Adipocyte (in vitro differentiated cells): ENCODE measurements at places on chromosomes 2 and 18.

DNA sequence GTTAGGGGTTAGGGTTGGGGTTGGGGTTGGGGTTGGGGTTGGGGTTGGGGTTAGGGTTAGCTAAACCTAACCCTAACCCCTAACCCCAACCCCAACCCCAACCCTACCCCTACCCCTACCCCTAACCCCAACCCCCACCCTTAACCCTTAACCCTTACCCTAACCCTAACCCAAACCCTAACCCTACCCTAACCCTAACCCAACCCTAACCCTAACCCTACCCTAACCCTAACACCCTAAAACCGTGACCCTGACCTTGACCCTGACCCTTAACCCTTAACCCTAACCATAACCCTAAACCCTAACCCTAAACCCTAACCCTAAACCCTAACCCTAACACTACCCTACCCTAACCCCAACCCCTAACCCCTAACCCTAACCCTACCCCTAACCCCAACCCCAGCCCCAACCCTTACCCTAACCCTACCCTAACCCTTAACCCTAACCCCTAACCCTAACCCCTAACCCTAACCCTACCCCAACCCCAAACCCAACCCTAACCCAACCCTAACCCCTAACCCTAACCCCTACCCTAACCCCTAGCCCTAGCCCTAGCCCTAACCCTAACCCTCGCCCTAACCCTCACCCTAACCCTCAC, 24.1 kb upstream of the RABL2A start:
- DNase-seq = no peak

- no peak for DNase-seq
These were observed 102.2 kb downstream of the PIEZO2 start for GRCh38 chr18:11047156-11047555.

- no peak for DNase-seq
These were observed 455.4 kb upstream of the CHAC2 start for GRCh38 chr2:53312181-53312580.

DNA sequence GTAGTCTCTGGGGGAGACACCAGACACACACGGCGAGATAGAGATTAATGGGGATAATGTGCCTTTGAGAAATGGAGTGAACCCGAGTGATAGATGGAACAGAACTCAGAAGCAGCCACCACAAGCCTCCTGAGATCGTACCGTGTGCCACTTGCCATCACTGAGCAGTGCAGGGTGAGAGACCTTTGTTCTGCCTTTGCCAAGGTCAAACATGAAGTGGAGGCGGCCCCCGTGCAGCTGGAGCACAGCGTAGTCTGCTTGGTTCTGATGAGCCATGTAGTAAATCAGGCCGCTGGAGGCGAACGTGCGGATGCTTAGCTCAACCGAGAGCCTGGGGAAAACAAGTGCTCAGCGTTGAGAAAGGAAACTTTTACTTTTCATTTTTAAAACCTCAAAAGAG, 167.0 kb downstream of the LAMA1 start:
- no peak for DNase-seq

GRCh38 chr2:217964275-217965161, 38.3 kb downstream of the TNS1 start:
- DNase-seq = no peak

DNA sequence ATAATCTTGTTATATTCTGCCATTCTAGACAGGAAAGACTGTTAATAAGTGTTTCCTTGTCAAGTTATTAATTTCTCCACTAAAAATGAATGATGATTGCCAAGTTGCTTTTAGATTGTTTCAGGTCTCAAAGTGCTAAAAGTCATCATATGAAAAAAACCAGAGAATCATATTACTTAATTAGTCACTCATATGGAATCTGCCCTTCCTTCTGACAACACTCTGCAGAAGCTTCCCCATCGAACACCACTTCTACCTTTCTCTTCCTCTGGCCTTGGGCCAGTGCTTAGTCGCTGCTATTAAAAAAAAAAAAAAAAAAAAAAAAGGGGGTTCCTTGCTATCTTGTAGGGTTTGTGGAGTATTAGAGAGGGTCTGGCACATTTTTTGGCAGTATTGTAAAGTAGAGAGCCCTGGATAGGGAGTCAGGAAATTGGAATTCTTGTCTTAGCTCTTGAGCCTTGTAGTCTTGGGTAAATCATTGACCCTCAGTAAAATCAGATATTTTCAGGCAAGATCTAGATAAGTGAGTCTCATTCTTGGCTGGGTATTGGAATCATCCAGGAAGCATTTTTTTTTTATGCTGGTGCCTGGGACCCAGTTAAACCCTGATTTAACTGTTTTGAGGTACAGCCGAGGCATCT, 141.7 kb upstream of the CCDC68 start:
- peak; percentile 58 for DNase-seq

DNA sequence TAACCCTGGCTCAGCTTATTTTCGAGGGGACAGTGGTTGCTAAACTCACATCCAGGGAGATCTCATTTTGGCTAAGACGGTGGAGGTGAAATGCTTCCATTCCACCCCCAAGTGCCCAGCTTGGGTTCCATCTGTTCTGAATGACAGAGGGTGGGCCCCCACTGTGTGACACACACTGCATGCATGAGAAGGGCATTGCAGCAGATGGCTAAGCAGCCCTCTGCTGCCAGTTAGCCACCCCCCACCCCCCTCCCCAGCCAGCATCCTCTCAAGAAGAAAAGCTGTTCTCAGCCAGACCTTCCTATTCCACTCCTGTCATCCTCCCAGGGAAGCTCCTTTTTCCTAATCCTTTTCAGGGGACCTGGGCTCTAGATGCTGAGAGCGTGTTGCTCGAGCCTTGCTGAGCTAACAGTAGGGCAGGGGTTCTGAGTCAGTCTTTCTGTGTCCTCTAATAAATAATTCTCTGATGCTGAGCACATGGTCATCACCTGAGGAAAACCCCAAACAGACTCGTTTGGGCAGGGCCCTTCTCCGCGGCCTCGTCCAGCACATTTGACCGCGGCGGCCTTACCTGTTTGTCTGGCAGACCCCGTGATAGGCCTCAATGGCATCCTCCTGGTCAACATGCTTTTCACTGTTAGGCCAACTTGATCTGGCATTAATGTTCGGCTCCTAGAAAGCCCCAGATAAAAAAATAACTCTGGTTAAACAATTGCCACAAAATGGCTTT, 49.5 kb upstream of the ACAA2 start:
- no peak for DNase-seq

DNA sequence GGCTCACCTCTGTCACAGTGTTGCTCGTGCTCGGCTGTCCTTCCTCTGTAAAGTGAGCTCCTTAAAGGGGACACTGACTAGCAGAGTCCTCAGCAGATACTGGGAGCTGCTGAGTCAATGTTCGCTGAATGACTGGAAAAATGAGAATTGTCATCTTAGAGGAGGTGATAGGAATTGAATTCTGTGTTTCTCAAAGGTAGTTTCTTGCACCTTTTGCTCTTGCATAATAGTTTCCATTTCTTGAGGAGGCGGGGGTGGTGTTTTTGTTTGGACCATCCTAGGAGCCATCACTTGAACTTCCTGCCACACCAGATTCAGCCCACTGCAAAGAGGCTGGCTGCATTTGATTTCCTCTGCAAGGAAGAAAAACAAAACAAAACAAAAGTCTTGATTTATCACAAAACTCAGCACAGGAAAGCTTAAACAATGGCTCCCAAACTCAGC, 11.4 kb upstream of the RFX8 start:
- DNase-seq = no peak

DNA sequence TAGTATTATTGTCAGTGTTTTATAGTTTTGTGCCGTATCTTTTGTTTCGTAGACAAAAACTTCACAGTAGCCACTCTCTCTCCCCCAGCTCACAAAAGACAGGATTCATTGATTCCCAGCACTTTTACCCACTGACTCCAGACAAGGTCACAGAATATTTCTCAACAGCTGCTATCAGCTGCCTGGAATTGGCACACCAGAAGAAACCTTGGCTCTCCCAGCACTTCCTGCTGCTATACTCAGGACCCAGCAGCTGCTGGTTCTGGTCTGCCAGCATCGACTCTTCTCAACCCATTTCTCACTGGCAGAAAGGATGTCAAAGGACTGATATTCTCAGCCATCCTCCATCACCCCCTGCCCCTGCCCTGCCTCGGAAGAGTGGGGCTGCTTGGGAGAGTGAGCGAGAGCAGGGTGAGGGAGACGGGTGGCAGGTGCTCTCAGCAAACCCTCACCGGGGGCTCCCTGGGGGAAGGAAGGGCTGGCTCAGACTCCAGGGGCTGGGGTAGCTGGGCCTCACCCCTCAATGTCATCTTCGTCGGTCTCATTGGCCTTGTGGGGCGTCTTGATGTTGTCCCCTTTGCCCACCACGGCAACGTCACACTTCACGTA, 6.1 kb upstream of the OTOF start:
- DNase-seq = peak; percentile 25

DNA sequence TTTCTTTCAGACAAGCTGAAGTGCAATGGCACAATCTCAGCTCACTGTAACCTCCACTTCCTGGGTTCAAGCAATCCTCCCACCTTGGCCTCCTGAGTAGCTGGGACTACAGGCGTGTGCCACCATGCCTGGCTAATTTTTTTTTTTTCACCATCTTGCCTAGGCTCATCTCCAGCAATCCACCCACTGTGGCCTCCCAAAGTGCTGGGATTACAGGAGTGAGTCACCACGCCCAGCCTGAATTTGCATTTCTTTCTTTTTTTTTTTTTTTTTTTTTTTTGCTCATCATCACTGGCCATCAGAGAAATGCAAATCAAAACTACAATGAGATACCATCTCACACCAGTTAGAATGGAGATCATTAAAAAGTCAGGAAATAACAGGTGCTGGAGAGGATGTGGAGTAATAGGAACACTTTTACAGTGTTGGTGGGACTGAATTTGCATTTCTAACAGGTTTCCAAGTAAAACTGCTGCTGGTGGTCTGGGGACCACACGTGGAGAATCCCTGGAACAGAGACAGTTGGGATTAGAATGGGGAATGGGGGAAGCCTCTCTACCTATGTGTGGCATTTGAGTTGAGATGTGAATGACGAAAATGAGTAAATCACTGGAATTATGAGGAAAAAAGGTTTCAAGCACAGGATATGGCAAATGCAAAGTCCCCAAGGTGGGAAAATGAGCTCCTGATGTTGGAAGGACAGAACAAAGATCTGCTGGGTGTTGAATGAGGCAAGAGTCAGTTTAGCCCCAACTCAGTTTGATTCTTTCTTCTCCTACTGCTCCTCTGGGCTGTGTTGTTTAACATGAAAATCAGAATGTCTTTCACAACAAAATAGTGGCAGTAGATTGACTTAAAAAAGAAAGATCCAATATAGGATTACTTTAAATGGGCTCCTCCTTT, 88.8 kb upstream of the MAP4K4 start:
- no peak for DNase-seq

GRCh38 chr2:151638191-151638933, 95.9 kb downstream of the NEB start:
- DNase-seq = peak; percentile 1

DNA sequence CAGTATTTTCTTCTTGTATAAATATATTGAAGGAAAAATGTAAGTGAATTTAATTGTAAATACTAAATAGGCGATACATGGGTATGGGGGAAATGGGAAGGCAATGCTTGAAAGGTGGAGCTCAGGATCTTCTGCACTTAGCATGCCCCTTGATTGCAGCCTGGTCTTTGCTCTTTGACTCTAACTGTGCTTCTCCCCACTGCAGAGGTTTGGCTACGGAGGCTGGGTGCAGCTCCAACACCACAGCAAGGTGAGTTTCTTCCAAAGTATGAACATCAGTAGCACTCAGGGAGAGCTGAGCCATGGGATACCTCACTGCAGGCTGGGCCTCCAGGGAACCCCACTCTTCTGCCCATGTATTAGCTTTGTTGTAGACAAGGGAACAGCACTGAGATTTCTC, 6.6 kb downstream of the ACMSD start:
- no peak for DNase-seq

DNA sequence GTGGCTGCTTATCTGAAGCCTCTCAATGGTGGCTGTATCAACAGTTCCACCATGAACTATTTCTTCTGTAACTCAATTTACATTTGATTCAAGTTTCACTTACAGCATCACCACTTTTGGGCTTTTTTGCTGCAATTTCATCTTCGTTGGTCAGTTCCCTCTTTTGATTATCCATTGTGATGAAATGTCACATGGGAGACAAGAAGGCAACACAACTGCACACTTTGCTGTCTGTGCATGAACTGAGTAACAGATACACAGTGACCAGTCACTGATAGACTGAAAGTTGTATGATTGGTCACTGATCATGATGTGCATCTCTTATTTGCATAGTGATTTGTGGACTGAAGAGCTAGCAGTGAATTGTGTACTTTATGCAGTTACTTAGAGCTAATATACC, 130.7 kb upstream of the RNF152 start:
- DNase-seq = no peak

GRCh38 chr2:47518497-47519146, 115.7 kb downstream of the MSH2 start:
- no peak for DNase-seq

DNA sequence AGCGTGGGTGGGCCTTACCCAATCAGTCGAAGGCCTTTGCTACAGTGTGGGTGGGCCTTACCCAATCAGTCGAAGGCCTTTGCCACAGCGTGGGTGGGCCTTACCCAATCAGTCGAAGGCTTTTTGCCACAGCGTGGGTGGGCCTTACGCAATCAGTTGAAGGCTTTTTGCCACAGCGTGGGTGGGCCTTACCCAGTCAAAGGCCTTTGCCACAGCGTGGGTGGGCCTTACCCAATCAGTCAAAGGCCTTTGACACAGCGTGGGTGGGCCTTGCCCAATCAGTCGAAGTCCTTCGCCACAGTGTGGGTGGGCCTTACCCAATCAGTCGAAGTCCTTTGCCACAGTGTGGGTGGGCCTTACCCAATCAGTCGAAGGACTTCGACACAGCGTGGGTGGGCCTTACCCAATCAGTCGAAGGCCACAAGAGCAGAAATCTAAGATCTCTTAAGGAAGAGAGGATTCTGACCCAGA, 16.3 kb upstream of the GAL3ST2 start:
- no peak for DNase-seq

DNA sequence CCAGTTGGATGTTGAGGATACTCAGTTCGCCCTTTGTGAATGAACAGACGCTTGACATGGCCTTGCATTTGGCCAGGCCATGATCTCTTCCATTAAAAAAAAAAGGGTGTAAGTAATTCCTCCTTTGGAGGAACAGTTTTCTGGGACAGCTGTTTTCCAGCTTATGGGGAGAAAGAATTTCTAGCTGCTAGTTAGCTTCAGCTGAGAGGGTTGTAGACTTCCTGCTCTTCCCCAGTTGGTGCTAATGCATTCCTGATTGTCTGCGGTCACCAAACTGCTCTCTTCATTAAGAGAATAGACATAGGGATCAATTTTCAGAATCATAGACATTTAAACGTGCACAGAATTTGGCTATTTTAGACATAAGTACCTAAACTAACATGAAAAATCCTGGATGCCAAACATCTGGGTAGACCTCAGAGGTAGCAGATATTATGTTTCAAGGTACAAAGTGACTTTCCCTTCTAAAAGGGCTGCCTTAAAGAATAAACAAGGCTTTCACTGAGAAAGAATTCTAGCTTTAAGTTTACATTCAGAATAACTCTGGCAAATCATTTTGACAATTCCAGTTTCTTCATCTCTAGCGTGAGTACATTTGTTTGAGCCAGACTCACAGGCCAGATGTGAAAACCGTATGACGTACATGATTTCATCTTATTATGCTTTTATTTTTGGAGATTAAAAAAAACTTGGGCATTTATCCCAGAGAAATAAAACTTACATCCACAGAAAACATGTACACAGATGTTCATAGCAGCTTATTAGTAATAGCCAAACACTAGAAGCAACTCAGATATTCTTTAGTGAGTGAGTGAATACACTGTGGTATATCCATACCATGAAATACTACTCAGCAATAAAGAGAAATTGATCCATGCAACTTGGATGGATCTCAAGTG, 71.2 kb downstream of the MAIP1 start:
- peak; percentile 31 for DNase-seq

- DNase-seq = no peak
These were observed 67.2 kb downstream of the UGGT1 start for GRCh38 chr2:128158176-128158575.
